Brain (organoid and tissue), 16 donors: ENCODE measurements at places on chromosomes 2 and 18. TPM values are rescaled to one million over a fixed set of nuclear protein-coding genes. Genes with fewer than 3 reads are reported as not detected.

The RGPD5 gene
- 2.5 TPM for polyA plus RNA-seq

The RIT2 gene
- polyA plus RNA-seq, result 8.6 TPM

The PCARE gene
- not detected for polyA plus RNA-seq

The SYT4 gene
- 25.1 TPM for polyA plus RNA-seq

The IL36B gene
- polyA plus RNA-seq, result not detected

The AGFG1 gene
- 39.7 TPM for polyA plus RNA-seq

The GPR75 gene
- 2.2 TPM for polyA plus RNA-seq

The NEURL3 gene
- polyA plus RNA-seq, result not detected

The ACKR3 gene
- polyA plus RNA-seq, result 7.3 TPM

The FIGN gene
- 3.6 TPM for polyA plus RNA-seq

The IL36A gene
- not detected for polyA plus RNA-seq

The ASXL3 gene
- 5.2 TPM for polyA plus RNA-seq

The SELENOI gene
- polyA plus RNA-seq, result 7.6 TPM

The NPAS2 gene
- 5.3 TPM for polyA plus RNA-seq

The MYO5B gene
- polyA plus RNA-seq, result 17.7 TPM

The VIT gene
- 0.20 TPM for polyA plus RNA-seq

The ACMSD gene
- not detected for polyA plus RNA-seq

The PTPRN gene
- polyA plus RNA-seq, result 145 TPM

The UGT1A1 gene
- polyA plus RNA-seq, result not detected

The SH3RF3 gene
- 2.3 TPM for polyA plus RNA-seq

The UGT1A8 gene
- not detected for polyA plus RNA-seq

The APCDD1 gene
- 36.8 TPM for polyA plus RNA-seq

The REG1B gene
- not detected for polyA plus RNA-seq

The KATNAL2 gene
- polyA plus RNA-seq, result 8.4 TPM

The XIRP2 gene
- not detected for polyA plus RNA-seq

The VAPA gene
- polyA plus RNA-seq, result 182 TPM

The SCN1A gene
- 1.0 TPM for polyA plus RNA-seq

The RAB12 gene
- 15.1 TPM for polyA plus RNA-seq

The NOSTRIN gene
- 1.2 TPM for polyA plus RNA-seq

The CPO gene
- polyA plus RNA-seq, result not detected

The CDK5R2 gene
- polyA plus RNA-seq, result 44.3 TPM

The ANO7 gene
- polyA plus RNA-seq, result 1.3 TPM

The B4GALT6 gene
- 3.4 TPM for polyA plus RNA-seq

The CACNB4 gene
- 1.1 TPM for polyA plus RNA-seq

The CPLX4 gene
- not detected for polyA plus RNA-seq

The ANTXR1 gene
- 27.7 TPM for polyA plus RNA-seq

The ADCYAP1 gene
- polyA plus RNA-seq, result 29.7 TPM

The ZNF514 gene
- 7.5 TPM for polyA plus RNA-seq

The PROKR1 gene
- not detected for polyA plus RNA-seq

The FAM110C gene
- 1.3 TPM for polyA plus RNA-seq

The TBR1 gene
- 9.4 TPM for polyA plus RNA-seq

The MAP3K19 gene
- polyA plus RNA-seq, result not detected

The FLACC1 gene
- polyA plus RNA-seq, result not detected

The RAX gene
- 0.24 TPM for polyA plus RNA-seq

The FBXO48 gene
- 0.64 TPM for polyA plus RNA-seq

The NETO1 gene
- 2.6 TPM for polyA plus RNA-seq

The KCNF1 gene
- polyA plus RNA-seq, result 18.1 TPM

The AGXT gene
- 1.1 TPM for polyA plus RNA-seq

The PSMA8 gene
- polyA plus RNA-seq, result not detected

The CXCR2 gene
- 0.29 TPM for polyA plus RNA-seq

The NR4A2 gene
- polyA plus RNA-seq, result 4.3 TPM

The OR6B2 gene
- not detected for polyA plus RNA-seq

The FABP1 gene
- 1.0 TPM for polyA plus RNA-seq

The CNDP1 gene
- 90.4 TPM for polyA plus RNA-seq

The INHA gene
- polyA plus RNA-seq, result 0.37 TPM

The TRPM8 gene
- polyA plus RNA-seq, result 56.9 TPM

The KCNK3 gene
- 6.8 TPM for polyA plus RNA-seq

The SLC38A11 gene
- polyA plus RNA-seq, result 1.7 TPM

The CYS1 gene
- 1.7 TPM for polyA plus RNA-seq

The HOXD13 gene
- polyA plus RNA-seq, result 9.8 TPM
